ENCODE measurements at places on chromosomes 2 and 18.

DNA sequence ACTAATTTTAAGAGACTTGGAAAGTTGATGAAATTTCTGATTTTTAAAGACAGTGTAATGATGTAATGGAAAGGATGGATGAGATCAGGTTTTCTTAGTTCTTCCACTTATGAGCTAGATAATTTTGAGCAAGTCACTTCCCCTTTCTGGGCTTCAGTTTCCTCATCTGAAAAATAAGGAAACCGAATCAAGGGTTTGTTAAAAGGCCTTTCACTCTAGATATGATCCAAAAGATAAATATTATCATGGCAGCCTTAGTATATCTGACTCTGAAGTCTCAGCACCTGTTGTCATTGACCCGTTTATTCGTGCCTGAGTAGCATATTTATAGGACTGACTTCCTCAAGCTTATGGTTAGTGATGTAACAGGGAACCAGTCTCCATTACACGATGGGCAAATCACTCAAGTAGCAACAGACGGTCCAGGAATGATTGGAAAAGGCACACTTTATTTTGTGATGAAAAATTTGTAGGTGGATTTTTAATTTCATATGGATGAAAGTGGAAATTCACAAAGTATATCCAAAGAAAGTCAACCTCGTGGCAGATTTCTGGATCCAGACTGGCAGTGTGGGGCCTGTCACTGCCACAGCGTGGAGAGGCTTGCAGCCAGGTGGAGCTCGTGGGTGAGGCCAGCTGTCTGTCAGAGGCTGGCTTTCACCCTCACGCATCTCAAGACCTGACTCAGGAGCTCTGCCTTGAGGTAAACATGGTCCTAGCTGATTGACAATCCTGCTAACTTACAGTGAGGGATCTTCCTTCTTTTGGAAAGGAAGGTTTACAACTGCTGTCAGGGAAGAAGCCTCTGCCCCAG, 137.9 kb upstream of the CXCR4 start:
- DNase-seq = no peak

DNA sequence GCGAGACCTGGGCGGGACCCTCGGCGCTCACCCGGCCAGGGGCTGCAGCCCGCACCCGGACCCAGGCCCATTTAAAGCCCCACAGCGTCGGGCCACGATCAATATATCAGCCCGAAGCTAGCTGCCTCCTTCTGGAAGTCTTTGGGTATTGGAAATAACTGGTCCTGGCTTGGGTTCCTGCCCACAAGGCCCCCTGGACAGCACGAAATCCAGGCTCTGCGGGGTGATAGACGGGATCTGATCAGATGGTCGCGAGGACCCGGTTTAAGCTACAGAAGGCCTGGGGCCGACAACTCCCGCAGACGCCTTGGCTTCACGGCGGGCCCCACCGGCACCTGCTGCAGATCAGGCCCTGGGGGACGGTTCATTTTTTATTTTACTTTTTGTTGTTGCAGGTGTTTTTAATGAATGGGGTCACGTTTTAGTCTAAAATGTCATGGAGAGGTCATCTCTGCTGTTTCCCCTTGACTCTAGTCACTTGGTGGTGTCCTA, 362 bp upstream of the PSTPIP2 start:
- no peak for DNase-seq

DNA sequence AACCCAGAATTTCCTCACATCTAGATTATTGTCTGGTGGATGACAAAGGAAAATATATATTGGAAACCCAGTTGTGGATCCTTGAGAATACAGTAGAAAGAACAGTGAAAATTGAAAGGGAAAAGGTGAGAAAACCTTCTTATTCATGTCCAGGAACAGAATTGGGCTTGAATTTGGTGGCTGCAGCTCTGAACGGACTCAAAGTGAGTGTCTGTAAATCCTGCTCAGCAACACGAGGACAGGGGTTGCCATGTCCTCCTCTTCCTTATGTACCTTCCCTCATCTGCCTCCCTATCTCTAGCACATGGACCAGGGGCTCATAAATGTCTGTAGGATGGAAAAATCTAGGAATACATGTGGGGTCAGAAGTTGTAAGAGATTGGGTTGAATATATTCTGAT, 152.2 kb downstream of the RPIA start:
- no peak for DNase-seq

GRCh38 chr2:197281421-197281820, 29.2 kb downstream of the ANKRD44 start:
- DNase-seq = no peak

GRCh38 chr18:3870914-3871313, 420.9 kb downstream of the TGIF1 start:
- DNase-seq = no peak

GRCh38 chr2:25483607-25484266, 142.0 kb upstream of the DNMT3A start:
- no peak for DNase-seq

DNA sequence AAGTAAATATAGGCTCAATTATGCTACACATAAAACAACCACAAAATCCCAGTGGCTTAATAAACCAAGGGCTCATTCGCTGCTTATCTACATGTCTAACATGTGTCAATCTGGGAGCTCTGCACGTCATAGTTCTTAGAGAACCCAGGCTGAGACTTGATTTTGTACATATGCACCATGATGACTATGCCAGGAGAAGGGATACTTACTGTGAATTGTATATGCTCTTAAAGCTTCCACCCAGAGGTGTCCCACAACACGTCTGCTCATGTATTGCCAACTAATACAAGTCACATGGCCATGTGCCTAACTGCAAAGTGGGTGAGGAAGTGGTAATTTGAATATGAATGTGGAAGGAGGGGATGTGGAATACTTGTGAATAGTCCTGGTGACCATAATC, 262.1 kb downstream of the CPS1 start:
- no peak for DNase-seq

DNA sequence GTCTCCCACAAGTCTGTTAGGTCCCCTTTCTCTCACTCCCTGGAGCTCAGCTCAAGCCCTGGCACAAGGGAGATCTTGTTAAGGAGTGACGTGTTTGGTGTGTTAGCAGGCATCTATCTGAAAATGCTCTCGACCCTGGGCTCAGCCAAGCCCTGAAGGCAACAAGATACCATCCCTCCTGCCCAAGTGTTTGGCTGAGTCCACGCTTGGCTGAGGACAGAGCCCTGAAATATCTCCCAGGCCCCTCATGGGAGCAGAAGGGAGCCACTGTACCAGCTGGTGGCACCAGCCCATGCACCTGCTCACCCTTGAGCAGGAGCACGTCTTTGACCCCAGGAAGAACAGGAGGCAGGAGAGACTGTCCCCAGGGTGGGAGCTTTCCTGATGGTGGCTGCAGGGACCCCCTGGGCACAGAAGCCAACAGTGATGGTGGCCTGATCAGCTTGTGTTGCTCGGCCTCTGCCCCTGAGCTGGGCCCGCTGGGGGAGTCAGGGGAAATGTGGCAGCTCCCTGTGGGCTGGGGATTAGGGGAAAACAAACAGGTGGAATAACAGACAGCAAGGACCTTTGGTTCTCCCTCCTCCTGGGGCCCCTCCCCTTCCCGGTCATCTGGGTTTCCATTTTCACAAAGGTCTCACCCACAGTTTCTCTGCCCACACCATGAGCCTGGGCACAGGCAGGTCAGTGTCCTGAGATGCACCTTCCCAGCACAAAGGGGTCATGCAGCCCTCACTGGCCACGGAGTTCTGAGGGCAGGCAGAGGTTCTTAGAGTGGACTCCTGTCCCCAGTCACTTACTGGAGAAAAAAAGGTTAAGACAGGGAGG, 91.6 kb downstream of the RHOB start:
- no peak for DNase-seq

DNA sequence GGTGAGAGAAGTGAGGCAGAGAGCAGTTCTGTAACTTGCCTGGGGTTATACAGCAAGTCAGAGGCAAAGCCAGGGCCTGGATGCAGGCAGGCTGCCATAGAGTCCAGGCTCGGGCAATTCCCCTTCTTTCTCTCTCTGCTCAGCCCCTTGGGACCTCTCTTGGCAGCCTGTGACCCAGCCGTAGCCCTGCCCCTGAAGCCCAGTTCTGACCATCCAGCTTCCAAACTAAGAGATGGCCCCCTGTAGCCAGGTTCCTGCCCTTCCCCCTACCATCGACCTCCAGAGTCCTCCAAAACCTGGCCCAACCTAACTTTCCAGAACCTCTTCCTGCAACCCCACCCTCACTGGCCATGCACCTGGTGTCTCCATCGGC, 201.2 kb downstream of the CTIF start:
- no peak for DNase-seq

DNA sequence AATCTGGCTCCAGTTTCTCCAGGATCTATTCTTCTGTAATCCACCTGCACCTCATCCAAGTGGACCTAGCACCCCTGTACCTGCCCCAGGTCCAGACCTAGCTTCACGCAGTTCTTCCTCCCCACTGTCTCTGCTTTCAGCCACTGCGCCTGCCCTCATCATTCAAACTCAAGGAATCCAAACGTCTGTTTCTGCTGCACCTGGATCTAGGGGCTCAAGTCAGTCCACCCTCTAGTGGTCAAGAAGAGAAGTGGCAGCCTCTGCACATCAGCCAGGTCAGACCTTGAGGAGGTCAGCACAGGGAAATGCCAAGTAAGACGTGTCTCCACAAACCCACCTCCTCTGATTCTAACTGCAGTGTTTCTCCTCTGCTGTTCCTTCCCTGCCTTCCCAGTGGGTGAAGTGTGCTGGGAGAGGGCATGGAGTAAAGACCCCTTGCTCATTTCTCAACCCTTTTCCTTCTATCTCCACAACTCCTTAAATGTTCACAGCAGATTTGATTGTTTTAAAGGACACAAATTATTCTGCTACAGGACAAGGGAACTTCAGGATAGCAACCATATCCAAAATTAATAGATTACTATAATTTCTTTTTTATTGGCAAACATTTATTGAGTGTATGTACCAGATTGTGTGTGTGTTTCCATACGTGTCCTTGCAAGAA, 8.6 kb upstream of the RNF152 start:
- no peak for DNase-seq

DNA sequence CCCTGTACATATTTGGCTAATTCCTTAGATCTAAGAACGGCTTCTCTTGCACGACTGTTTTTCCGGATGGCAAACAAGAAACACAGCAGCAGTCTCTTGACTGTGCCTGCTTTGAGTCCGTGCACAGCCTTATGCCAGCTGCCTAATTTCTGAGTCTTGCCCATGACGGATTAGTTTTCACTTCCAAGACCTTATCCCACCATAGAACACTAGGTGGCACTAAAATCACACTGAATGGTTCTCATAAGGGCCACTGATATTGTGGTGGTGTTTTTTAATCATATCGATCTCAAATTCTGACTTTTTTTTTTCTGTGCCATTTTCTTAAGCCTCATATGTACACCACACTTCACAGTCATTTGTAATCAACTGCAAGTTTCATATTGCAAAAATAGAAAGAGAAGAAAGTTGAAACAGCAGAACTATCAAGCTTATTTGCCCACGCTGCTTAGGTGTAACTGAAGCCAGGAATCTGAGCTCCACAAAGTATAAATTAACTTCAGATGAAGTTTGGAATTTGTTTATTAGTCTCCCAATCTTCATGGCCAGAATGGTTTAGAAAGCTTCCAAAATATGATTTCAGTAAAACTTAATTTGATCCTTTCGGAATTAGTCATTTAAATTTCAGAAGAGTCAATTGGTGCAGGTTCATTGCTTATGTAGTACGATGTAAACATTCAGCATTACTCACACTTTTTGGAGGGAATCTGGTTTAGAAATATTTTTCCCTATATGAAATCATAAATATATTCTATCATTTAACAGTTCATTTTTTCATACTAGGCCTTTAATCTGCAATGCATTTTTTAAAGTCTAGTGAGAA, 45.5 kb upstream of the SCN7A start:
- DNase-seq = peak; percentile 10

GRCh38 chr2:120669121-120669952, 66.3 kb upstream of the GLI2 start:
- DNase-seq = peak; percentile 49

DNA sequence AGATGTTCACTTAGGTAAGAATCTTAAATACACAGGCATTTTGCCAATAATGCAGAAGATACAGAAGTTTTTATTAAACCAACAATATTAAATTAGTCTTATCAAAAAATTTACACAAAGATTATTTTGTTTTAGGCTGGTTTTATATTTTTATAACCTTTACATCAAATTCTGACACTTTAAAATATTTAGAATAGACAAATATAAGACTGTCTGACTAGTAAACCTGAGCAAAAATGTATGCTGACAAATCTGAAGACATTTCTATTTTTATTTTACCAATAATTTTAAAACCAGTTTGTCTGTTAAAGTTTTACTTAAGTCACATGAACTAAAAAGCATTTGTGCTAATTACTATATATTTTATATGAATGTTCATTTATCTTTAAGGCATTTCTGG, 72.1 kb upstream of the ZNF236 start:
- DNase-seq = no peak

- DNase-seq = no peak
Measured at GRCh38 chr2:20415511-20415918, 31.4 kb upstream of the RHOB start.

DNA sequence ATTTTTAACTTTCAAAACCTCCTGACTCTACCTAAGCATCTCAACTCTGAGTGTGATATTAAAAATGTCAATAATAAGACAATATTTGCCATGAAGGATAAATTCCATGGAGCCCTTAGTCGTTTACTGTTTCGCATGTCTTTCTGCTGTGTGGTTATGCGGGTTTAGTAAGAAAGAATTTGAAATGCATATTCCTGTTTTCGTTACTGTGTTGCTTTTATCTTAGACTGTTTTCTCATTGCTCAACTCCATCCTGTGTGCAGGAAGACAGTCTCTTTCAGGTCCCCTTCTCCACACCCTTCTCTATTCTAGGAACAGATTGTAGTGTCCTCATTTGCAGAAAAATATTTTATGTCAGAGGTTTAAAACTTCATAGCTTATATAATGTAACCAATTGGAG, 82.5 kb upstream of the MAP3K20 start:
- DNase-seq = no peak

- no peak for DNase-seq
Measured at GRCh38 chr2:236866542-236867340, 218.9 kb upstream of the COPS8 start.

DNA sequence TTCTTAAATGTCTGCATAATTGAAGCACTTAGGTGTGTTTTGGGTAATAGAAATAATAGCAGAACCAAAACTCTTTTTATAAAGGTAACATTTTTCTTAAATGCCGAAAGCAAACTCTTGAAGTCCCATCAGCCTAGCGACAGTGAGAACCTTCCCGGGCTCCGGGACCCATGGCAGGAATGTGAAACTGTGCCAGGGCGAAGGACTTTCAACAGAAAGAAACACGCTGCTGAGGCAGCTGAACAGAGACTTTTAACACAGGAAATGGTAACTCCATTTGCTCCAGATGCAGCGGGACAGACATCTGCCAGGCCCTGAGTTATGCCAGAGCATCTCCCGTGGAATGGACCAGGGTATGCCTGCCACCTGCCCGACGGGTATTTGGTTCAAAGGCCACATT, 34.3 kb downstream of the SALL3 start:
- DNase-seq = no peak
